ENCODE measurements at places on chromosomes 2 and 18.

DNA sequence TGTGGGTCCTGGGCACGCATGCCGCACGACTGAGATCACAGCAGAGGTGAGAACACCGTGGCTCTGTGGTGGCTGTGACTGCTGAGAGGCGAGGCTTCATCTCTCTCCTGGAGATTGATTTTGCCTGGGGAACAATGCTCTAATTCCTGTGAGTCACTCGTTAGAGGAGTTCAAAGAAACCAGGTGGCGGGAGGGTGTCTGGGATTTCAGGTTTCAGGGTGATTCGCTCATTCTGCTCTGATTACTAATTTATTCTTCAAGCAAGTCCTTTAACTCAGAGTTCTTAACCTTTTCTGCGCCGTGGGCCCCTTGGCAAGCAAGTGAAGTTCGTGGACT lies 56.3 kb downstream of the GLI2 start:
- DNase-seq: no peak

DNA sequence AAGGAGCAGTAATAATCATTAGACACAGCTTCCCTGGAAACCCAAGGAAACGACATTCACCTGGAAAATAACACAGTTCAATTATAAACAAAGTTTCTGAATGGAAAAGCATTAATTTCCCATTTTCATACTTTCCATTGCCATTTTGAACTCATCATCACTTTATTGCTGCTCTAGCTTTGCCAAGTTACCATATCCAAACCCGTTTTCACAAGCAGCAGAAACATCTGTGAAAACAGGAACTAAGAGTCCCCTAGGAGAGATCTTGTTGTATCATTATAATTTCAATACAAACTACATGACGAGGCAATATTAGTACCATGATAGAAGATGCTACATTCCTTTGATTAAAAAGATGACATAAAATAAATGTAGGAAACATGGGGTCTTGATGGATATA lies 597.0 kb upstream of the NRXN1 start:
- no peak for DNase-seq

DNA sequence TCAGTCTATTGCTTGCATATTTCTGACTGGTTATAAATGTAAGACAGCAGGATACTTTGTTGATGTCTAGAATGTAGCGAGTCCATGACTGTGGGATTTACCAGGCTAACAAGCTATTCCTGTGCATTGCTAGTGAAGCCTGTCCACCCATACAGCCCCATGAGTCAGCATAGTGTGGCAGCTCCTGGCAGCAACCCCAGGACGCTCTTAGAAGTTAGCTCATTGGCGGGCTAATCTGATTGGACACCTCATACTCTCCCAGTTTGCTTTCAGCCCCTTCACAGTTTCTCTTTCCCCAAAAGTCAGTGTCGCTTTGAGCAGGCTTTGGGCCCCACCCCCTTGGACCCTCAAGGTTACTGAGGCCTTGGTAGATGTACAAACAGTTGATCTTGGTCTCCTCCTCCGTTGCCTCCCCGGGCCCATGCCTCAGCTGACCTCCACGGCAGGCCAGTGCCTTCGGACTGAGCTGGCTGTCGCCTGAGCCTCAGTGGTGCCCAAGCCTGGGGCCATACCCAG lies 48.0 kb downstream of the COA5 start:
- no peak for DNase-seq

DNA sequence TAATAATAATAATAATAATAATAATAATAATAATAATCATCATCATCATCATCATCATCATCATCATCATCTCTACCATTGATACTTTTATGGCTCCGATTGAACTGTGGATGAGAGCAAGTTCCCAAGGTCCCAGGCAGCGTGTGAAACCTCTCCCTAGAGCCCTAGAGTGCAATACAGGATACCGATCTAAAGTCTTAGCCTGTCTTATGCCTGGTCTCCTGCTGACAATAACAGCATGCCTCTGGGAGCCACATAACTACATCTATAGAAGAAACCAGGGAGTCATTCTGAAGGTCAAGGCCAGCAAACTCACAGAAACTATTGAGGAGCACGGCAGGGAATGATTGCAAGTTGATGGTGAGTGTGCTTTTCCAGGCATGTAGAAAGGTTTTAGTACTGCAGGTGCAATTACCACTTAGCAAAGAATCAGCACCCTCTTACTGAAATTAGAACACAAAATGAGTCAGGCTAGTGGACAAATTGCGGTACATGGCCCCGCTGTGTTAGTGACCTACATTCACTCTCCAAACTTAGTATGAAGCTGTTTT lies 457.2 kb upstream of the CDH20 start:
- DNase-seq: no peak

GRCh38 chr2:233448575-233448974 lies 94.3 kb downstream of the DGKD start:
- DNase-seq: no peak

- no peak for DNase-seq
Observed at GRCh38 chr2:207115715-207116364, 49.9 kb downstream of the KLF7 start.

- no peak for DNase-seq
Observed at GRCh38 chr2:215401896-215402379, 33.9 kb downstream of the FN1 start.

DNA sequence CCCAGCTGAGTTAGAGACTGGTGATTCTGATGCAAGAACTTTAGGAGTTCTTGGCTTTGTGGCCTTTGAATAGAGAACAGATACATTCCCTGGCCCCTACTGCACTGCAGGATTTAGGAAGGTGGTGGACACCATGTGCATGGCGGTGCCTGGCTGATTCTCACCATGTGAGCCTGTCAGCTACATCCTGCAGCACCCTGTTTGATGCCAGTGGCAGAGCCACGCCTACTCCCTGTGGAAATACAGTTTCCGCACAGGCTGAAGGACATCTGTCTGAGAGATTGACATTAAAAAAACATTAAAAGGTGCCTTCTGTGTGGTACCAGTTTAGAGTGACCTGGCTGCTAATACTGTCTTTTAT lies 50.0 kb downstream of the KCNE4 start:
- no peak for DNase-seq

DNA sequence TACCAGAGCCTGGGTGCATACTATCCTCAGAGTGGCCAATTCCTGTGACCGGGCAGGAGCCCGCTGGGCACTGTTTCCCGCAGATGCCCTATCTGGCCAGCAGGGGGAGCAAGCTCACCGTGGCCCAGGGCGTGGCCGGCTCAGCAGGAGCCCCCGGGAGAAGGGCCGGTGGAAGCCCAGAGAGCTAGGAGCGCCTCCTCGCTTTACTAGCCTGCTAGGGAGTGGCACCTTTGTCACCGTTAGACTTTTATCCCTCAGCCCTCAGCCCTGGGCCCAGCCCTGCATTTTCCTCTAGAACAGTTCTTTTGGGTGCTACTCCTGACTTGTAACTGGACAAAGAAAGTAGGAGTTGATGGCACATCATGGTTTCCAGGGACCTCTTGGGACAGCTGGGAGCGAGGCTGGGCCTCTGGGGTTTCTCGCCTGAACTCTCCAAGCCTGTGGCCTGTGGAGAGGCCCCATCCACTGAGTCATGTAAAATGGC lies 24.0 kb downstream of the TMEM177 start:
- DNase-seq: peak; percentile 79

- DNase-seq: no peak
Observed at GRCh38 chr2:159515441-159515840, 100.9 kb downstream of the BAZ2B start.

- DNase-seq: no peak
Observed at GRCh38 chr2:216426166-216426777, 14.0 kb downstream of the SMARCAL1 start.

- no peak for DNase-seq
Observed at GRCh38 chr2:201128933-201129505, 13.1 kb downstream of the CFLAR start.

DNA sequence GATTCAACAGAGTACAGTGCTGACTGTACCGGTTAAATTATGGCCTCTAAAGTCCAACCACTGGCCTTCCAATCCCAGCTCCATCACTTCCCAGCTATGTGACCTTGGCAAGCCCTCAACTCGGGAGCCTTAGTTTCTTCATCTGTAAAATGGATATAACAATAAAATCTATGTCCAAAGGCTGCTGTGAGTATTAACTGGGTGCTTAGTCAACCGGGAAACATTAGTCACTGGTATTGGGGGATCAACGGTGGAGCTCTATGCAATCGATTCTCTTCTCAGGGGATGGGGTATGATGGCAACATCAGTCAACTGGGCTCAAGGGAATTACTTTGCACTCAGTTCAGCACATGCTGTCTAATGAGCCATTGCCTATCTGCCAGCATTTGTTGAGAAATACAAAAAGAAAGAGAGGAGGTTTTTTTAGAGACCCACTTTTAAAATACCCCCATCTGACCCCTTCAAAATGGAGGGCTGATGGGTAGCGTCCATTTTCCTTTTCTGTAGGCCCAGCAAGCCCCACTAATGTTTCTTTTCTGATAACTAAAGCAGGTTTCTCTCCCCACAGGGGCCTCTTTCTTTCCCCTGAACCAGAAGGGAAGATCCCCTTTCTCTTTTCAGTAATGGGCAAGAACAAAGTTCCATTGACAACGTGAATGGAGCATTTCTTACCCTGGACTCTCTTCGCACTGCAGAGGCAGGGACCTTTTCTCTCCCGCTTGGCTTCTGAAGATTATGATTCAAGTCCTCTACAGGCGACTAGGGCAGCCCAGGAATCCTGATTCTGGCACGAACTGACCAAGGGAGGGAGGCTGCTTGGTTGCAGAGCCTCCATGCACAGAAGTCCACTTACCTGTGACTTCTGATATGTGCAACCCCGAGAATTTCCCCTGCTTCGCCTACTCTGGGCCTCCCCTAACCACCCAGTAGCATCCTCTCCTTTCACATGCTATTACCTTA lies 8.7 kb upstream of the AGFG1 start:
- no peak for DNase-seq

DNA sequence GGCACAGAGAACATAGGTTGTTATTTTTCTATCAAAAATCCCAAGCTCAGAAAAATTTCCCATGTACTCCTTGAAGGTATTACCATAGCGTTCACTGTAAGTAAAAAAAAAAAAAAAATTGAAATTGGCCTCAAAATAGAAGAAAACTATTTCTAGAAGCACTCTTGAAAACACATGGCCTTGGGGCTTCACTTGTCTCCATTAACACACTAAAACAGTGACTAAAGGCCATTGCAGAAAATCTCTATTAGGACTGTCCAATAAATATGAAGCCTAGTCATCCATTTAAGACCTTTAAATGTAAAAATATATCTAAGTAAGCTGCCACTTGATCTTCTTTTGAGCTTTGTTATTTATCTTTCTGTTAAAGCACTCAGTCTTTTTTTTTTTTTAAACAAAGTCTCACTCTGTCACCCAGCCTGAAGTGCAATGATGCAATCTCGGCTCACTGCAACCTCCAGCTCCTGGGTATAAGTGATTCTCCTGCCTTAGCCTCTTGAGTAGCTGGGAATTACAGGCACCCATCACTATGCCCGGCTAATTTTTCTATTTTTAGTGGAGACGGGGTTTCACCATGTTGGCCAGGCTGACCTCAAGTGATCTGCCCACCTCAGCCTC lies 35.8 kb downstream of the CCDC68 start:
- DNase-seq: no peak

DNA sequence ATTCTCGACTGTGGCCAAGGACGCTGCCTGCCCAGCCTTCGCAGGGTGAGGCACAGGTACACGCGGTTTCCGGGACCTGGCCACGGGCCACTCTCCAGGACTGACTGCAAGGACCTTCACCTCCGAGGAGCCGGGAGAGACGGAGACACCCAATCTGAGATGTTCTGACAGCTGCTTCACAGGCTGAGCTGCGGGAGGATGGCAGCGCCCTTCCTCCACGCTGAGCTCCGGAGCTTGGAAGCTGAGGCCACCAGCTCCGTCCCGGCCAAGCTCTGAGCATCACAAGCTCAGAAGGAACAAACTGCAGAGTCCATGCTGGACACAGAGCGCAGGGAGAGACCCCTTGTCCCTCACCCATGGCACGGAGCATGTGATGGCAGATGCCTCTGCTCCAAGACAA lies 71.1 kb upstream of the CTDP1 start:
- DNase-seq: no peak
